Occipital lobe (tissue), 3 donors: ENCODE measurements at places on chromosomes 5 and 9.

DNA sequence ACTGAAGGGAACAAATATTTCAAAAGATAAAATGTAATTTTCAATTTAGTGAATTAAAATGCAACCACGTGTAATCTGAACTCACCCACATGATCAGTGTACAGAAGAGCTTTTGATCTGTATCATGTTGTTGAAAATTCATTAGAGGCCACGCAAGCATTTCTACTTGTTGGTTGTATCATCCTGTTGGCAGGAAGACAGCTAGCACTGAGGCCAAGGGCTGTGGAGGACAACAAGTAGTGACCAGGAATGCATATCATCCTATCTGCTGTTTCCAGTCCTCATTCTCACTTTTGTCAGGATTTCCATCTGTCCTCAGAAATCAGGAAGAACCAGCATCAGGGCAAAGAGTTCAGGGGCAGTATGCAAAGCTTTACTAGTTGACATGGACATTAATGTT, 29.9 kb upstream of the CKS2 start:
- DNase-seq, result no peak

DNA sequence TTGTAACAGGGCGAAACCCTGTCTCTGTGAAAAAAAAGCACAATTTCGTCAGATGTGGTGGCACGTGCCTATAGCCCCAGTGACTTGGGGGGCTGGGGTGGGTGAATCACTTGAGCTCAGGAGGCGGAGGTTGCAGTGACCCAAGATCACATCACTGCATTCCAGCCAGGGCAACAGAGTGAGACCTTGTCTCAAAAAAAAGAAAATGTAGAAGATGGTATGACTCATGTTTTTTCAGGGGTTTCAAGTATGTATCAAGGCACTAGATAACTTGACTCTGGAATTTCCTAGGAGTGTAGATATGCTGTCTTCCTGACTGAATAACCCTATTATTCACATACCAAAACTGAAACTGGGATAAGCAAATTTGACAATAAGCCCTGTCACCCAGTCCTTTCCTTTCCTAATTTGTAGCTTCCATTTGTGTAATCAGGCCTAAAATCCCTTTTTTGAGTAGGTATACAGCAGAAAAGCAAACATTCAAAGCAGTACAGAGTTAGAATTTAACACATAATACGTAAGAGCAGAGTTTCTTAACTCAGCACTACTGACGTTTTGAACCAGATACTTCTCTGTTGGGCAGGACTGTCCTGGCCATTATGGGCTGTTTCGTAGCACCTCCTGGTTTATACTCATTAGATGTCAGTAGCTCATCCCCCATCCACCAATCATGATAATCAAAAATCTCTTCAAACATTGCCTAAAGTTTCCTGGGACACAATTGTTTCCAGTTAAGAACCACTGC, 17.3 kb upstream of the ANKRD18B start:
- no peak for DNase-seq

DNA sequence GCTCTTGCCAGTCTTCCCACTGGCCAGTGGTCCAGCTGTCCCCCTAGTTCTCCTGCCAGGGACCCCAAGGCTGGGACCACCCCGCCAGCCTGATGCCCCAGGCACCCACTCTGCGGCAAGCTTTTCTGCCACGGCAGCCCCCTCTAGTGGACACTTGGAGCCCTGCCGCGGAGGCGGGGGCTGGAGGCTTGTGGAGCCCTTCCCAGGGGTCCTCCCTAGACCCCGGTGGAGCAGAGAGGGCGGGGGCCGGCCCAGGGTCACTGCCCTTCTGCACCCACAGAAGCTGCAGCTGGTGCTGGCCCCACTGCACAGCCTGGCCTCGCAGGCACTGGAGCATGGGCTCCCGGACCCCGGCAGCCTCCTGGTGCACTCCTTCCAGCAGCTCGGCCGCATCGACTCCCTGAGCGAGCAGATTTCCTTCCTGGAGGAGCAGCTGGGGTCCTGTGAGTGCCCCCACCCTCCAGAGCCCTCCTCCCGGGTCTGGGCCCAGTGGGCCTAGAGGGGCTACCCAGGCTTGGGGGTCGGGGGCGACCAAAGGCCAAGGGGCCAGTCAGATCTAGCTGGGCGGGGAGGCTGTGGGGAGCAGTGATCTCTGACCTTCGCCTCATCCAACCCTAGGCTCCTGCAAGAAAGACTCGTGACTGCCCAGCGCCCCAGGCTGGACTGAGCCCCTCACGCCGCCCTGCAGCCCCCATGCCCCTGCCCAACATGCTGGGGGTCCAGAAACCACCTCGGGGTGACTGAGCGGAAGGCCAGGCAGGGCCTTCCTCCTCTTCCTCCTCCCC, 9.1 kb downstream of the EGFL7 start:
- DNase-seq, result no peak

DNA sequence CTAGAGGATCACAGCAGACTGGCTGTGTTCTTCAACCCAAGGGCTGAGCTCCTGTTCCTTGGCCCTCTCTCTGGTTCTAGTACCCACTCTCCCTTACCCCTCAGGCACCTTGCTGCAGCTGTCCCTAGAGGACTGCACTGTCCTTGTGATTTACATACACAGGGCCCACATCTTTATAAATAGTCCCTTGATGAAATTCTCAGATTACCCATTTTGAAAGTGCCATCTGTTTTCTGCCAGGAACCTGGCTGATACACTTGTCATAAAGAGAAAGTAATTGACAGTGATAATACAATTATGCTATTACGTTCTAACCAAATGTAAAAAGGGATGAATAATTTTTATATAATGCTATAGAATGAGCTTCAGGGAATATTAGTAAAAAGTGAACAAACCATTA, 16.5 kb upstream of the SPARC start:
- DNase-seq, result no peak

DNA sequence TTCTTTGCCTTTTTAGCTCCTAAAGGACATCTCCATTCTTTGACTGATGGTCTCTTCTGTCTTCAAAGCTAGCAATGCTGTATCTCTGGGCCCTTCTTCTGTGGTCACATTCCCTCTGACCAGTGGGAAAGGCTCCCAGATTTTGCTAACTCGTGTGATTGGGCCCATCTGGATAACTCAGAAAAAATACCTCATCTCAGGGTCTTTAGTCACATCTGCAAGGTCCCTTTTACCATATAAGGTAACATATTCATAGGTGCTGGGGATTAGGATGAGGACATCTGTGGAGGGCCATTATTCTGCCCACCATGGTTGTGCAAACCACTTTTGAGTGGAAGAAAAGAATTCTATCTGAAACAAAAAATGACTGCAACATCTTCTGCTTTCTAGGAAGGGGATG, 76.3 kb upstream of the MAMDC2 start:
- DNase-seq, result no peak

- no peak for DNase-seq
These were observed 91.7 kb downstream of the GNA14 start for GRCh38 chr9:77556396-77556795.

DNA sequence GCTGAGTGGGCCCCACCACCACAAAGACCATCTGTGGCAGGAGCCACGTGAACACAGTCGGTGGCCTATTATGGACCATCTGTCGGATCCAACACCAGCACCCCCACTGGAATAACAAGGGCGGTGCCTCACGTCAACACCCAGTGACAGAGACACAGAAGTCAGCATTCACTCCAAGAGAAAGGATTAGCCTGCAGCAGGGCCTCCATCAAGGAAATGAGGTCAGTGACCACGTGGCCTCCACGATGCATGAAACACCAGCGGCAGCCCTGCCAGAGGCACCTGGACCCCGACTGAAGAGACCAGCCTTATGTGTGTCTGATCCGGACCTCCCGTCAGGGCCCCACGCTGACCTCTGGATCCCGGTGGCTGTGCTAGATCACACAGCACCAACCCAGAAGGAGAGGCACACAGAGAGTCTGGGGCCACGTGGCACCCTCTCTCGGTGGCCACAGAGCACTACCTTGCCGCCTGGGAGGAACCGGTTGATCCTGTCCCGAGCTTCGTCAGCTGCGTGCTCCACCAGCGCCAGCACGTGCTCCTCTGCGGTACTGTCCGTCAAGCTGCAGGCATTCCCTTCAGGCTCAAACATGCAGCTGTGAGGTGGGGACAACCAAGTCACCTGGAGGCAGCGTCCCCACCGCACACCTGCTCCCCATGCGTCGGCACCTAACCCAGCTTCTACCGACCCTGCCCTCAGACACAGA, 9.0 kb downstream of the BRD9 start:
- DNase-seq, result no peak

- DNase-seq, result no peak
These were observed 24.9 kb upstream of the SMU1 start for GRCh38 chr9:33101104-33101951.

DNA sequence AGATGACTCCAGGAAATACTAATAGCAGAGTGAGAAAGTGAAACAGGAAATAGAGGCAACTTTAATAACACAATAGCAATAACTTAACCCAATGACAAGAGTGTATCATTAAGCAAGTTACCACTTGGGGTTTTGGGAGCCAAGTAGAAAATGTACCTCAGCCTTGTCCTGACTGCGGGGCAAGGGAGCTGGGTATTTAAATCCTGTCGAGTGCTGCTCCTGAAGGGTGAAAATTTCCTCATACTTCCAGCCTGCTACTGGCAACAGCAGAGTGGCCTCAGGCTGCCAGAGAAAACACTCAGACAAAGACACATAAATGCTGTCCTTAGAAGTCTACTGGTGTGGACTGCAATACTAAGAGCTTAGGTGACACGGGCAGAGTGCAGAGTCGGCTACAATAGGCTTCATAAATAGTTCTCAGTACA, 112.5 kb upstream of the EMB start:
- DNase-seq, result no peak

GRCh38 chr9:107786561-107786960, 297.0 kb upstream of the KLF4 start:
- no peak for DNase-seq

DNA sequence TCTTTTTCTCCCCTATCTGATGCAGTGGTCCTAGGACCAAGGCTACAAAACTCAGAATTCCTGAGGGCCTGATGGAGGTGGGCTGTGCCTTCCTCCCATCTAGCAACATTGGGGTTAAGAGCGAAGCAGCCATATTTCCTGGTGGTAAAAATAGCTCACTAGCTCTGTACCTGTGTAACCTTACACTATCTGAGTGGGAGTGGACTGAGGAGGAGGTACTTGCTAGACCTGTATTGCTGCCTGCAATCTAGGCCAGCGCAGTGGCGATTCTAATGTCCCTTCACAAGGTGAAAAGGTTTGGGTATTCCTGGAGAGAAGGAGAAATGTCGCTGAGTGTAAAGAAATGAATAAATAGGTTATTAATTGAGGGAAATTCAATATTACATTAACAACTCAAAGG, 80.2 kb upstream of the LIFR start:
- DNase-seq, result no peak

DNA sequence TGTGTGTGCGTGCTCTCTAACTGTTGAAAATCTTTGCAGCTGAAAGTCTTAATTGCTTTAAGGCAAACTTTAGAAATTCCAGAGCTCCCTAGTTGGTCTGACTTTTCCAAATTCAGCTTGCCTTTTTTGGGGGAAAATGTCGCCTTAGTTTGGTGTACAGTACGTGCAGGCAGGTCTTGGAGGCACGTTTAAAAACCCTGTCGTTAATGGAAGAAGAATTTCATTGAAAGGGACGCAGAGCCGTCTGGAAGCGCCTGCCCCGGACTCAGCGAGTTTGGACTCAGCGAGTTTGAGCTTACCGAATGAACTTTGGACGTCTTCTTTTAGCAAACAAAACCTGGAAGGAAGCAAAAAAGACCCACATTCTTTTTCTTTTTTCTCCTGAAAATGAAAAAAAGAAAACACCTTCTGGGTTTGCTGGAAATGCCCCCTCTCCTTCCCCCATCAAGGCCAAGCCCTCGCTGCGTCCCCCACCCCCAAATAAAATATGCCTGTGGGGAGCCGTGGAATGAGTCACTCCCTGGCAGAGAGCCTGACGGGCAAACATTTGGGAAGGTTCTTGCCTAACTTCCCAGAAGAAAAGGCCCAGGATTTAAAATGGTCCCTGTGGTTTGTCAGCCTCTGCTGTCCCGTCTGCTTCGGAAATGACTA, 1.5 kb downstream of the NEK6 start:
- no peak for DNase-seq

- no peak for DNase-seq
These were observed 254.2 kb upstream of the SLC24A2 start for GRCh38 chr9:20043035-20043434.

- no peak for DNase-seq
These were observed 37.4 kb downstream of the PTTG1 start for GRCh38 chr5:160458806-160459800.

DNA sequence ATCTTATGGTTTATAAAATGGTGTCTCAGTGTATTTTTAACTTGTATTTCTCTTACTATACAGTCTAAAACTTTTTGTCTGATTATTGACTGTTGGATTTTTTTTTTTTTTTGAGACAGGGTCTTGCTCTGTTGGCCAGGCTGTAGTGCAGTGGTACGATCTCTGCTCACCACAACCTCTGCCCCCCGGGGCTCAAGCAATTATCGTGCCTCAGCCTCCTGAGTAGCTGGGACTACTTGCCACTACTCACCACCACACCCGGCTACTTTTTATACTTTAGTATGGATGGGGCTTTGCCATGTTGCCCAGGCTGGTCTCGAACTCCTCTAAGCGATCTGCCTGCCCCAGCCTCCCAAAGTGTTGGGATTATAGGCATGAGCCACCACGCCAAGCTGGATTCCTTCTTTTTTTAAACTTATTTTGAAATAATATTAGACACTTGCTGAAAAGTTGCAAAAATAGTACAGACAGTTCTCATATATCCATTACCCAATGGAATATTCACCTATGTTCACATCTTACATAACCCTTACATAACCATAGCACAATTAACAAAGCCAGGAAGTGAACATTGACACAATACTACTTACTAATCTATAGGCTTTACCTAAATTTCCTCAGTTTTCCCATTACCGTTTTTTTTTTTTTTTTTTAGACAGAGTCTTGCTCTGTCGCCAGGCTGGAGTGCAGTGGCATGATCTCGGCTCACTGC, 47.2 kb downstream of the STOM start:
- DNase-seq, result no peak

- DNase-seq, result no peak
These were observed 12.0 kb downstream of the ENHO start for GRCh38 chr9:34510497-34511468.

DNA sequence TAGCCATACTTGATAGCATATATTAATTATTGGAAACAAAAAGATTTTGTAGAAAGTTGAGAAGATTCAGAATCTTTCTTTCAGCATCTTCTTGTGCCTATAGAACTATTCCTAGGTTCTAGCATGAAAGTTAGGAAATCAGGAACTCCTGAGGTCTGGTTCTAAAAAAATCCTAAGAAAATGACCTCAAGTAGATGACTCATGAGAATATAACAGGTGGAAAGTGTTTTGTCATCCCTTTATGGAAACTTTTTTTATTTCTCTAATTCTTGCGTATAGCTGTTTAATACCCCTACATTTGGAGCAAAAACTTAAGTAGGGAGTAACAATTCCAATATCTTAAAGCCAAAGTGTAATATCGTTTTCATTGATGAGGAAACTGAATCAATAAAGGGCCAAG, 574.1 kb downstream of the NR2F1-AS1 start:
- DNase-seq, result no peak

DNA sequence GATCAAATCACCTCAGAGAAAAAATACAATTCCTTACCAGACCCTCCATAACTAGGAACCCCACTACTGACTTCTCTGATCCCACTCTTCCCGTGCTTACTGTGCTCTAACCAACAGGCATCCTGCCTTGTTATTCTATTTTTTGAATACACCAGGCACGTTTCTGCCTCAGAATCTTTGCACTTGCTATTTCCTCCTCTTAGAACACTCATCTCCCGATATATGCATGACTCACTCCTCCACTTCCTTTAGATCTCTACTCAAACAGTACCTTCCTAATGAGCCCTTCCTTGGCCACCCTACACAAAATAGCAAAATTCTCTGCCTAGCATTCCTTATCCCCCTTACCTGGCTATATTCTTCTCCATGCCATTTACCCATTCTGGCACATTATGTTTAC, 43.9 kb downstream of the MAPKAP1 start:
- no peak for DNase-seq

- DNase-seq, result no peak
These were observed 217.7 kb downstream of the C9orf50 start for GRCh38 chr9:129402931-129403778.
